Peyer's patch (tissue), 4 donors: ENCODE measurements at places on chromosomes 3 and 15. TPM values are rescaled to one million over a fixed set of nuclear protein-coding genes. Genes with fewer than 3 reads are reported as not detected.

The SMAD6 gene
- 28.9 TPM for total RNA-seq

DNA sequence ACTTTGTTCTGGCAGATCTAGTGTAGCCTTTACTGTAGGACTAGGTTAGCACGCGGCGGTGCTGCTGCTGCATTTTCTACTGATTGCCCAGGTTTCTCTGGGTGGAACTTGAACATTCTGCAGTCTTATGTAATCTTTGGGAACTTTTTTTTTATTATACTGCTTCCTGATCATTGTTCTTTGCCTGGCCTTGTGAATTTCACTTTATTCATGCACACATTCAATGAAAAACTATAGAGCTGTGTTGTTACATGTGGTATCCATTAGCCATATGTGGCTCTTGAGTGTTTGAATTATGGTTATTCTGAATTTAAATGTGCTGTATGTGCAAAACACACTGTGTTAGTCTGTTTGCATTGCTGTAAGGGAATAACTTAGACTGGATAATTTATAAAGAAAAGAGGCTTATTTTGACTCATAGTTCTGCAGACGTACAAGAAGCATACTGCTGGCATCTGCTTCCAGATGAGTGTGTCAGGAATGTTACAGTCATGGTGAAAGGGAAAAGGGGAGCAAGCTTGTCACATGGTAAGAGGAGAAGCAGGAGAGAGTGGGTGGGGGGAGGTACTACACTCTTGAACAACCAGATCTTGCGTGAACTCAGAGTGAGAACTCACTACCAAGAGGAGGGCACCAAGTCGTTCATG, 26.5 kb downstream of the MEF2A start:
- H3K4me3 ChIP-seq = no peak overlapping the region
- no peak overlapping the region for H3K27ac ChIP-seq
- H3K4me1 ChIP-seq = no peaks in the 10 kb centered on the region

DNA sequence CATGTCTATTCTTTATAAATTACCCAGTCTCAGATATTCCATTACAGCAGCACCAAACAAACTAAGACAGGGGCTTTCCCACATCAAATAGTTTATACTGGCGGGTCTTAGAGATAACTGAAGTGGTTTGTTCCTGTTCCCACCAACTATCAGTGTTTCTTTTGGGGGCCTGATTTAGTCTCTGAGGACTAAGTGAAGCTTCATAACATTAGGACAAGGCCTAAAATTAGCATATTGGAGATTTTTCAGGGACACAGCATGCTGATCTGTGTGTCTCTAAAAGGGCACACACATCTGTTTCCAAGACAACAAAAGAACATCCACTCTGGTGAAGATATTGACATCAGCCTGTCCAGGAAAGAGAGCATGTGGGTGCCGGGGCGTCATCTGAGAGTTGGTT, 72.6 kb upstream of the SEMA6D start:
- H3K4me1 ChIP-seq = no peaks in the 10 kb centered on the region
- DNase-seq = no peak
- no peak overlapping the region for H3K4me3 ChIP-seq
- H3K36me3 ChIP-seq = no peaks in the 10 kb centered on the region
- H3K27me3 ChIP-seq = no peaks in the 10 kb centered on the region
- H3K27ac ChIP-seq = no peak overlapping the region

GRCh38 chr3:37223576-37223975, 49.2 kb upstream of the LRRFIP2 start:
- H3K4me3 ChIP-seq = no peak overlapping the region
- H3K27me3 ChIP-seq = no peaks in the 10 kb centered on the region
- no peak for DNase-seq
- no peak overlapping the region for H3K27ac ChIP-seq
- H3K4me1 ChIP-seq = no peaks in the 10 kb centered on the region
